Amygdala (tissue), 56 donors: ENCODE measurements at places on chromosomes 12 and 14.

DNA sequence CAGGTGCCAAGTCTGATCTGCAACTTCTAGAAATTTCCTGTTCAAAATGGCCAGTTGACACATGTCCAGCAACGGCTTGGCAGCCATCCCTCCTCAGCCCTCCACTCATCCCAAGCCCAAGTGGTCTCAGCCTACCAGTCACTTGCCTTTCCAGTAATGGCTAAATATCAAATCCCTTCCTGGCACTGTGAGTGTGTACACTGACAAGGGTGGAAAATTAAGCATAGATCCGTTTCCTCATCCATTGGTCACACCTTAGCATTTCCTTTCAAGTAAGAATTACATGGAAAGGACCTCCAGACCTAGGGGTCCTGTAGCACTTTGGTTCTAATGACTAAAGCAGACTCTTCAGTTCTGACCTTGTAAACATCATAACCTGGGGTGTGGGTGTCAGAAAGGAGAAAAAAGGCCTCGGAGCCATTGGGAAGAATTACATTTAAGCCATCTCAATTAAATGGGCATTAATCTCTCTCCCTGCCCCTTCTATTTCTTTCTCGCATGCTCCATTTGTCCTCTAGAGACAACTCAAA, 15.4 kb downstream of the LLPH start:
- no peak for DNase-seq

DNA sequence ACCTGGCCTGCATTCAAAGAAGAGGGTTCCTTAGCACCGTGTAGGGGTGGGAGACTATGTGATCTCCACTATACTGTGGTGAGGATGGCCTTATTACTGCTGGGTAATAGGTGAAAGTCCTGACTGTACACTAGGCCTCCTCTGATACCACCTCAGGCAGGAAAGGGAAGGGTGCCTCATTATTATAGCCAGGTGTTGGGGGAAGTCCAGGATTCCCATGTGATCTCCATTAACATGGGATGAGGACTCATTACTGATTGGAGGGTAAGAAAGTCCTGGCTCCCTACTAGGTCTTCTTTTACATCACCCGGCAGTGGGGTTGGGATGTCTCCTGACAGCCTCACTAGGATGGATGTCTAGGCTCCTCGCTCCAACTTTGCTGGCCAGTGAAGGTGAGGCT, 252.1 kb downstream of the LRIG3 start:
- no peak for DNase-seq

DNA sequence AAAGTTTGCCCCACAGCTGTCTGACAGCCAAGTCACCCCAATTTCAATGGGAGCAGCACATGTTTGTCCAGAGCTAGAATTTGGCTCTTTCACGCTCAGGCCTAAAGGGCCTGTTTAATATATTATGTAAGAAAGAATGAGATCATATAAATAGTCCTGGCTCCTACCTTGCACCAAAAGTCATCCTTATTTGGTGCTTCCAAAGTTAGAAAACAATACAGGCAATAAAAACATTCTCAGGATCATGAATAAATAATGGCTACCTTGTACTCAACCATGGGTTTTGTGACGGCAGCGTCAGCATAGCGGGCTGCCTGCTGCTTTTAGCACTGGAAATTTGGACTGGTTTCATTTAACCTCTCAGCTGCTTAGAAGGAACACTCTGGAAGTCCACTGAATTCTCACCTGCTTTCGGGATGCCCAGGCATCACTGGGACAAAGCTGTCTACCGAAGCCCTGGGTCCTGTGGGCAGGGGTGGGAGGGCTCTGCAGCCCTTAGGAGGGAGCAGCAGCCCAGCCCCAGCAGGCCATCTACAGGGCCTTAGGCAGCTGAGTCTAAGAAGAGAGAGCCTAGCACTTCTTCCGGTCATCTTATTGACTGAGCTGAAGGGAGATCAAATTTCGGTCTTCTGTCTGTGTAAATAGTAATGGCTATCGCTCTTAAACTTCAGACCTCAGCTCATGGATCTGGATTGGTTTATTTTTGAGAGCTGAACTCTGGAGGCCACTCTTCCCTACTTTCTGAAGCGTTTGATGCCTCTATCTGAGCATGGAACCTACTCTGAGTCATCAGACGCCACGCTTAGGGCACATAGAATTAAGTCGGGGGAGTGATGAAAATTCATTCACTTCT, 106.5 kb downstream of the SAMD4A start:
- no peak for DNase-seq

DNA sequence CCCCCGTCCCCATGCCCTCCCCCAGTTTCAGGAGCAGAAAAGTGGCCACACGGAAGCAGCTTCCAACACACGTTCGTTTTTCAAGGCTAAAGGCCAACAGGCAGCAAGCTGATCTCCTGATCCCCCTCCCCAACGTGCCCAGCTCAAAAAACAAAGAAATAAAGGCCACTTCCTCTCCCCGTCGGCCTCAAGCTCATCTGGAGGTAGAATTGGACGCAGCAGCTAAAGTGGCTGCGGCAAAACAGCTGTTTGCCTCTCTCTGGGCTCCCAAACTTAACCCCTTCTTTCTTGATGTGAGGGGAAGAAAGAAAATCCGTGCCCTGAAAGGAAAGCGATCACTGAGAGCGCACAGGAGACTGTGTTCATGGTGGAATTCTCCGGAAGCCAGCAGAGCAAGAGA, 66.3 kb downstream of the SCARB1 start:
- no peak for DNase-seq

DNA sequence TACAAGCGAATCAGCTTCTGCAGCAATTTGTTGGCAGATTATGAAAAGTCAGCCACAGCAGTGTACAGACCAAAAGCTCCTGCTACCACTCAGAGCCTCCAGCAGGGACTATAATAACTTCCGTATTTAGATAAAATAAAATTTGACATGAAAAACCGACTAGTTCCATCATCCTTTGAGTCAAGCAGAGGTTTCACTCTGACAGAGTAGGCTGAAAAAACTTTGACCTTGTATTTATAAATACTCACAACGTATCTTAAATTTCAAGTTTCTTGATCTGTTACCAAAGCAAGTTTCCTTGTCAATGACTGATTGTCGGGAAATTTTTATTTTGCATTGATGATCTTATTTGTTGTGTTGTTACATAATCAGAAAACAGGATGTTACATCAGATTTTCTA, 283.4 kb downstream of the DAD1 start:
- no peak for DNase-seq

GRCh38 chr12:104737791-104738301, 220.2 kb downstream of the SLC41A2 start:
- no peak for DNase-seq
